ENCODE measurements at places on chromosomes 13 and 19. TPM values are rescaled to one million over a fixed set of nuclear protein-coding genes. Genes with fewer than 3 reads are reported as not detected.

PLK5 gene
- not detected for total RNA-seq

DHRS12 gene
- total RNA-seq, result 3.1 TPM

ZNF563 gene
- total RNA-seq, result 4.2 TPM

- no peak for DNase-seq
Observed at GRCh38 chr19:10078329-10078728, 7.8 kb upstream of the SHFL start.

DNA sequence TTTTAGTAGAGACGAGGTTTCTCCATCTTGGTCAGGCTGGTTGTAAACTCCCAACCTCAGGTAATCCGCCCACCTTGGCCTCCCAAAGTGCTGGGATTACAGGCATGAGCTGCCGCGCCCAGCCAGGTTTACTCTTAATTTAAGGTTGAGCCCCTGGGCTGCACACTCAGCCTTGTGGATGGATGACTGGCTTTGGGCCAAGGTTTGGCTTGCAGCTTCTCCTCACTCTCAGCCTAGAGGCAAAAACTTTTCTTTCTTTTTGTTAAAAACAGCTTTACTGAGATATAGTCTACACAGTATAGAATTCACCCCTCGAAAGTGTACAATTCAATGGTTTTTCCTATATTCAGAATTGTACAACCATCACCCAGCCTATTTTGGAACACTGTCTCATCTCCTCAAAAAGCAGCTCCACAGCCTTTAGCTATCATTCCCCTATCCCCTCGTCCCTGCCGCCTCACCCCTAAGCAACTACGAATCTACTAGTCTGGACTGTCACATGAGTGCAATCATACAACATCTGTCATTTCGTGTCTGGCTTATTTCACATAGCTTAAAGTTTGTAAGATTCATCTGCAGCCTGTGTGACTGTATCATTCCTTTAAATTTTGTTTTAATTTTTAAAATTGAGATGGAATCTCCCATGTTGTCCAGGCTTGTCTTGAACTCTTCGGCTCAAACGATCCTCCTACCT is 14.5 kb upstream of the TSPAN16 start:
- DNase-seq, result no peak

DNA sequence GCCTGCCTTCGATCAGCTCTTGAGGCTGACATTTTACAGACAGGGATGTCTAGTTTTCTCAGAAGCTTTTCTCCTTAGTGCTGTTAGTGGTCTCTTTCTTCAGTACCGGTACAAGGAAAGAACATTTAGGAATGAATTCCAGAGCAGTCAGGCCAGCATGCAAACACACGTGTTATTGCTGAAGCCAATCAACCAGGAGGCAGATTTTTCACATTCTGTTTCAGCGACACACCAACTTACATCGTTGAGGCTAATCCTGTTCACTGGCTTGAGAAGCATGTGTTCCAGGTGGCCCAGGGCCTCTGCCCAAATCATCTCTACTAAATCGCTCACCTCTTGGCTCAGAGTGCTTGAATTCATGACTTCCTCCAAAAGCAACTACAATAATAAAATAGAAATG is 19.2 kb downstream of the PARP4 start:
- no peak for DNase-seq

- DNase-seq, result no peak
Observed at GRCh38 chr13:95392597-95392996, 91.3 kb upstream of the ABCC4 start.

DNA sequence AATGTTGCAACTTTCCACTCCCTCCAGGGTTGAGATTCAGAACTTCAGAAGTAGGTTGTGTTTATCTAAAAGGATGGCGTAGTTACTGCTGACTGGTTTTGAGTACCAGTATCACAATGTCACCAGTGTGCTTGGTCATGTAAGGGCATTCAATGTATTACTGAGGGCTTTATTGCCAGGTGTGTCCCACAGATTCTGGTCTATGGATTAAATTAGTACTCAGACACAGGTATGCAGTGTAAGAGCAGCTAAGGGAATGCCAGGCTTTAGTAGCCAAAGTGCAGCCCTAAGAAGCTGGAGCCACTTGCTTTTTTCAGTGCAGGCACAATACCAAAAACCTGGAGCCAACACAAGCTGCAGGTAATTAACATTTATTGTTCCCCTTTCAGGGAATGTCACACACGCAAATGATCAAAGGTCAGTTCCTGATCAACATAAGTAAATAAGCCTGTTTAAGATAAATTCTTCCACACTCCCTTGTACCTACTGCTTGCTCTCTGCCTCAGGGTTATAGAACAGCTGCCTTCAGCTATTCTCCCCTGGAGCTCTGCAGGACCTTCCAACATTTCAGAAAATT is 130.1 kb upstream of the ZNF91 start:
- DNase-seq, result no peak

Measured in activated T-helper 2 cell treated with anti-CD3 and anti-CD28 coated beads, Interferon-gamma antibody, Interleukin-2, Interleukin-4, amounts not matched to agents 10 μg/mL and 5 μg/mL and 100 μg/mL, durations not matched to agents 14 hours and 24 hours and 36 hours (primary cell).